Vagina (tissue), 2 donors: ENCODE measurements at places on chromosomes 4 and X.

GRCh38 chr4:100881283-100881682 is 363.5 kb upstream of the EMCN start:
- DNase-seq = no peak

- no peak for DNase-seq
These were observed 930.9 kb downstream of the ADGRL3 start for GRCh38 chr4:62131049-62131448.

GRCh38 chrX:12949927-12950656 is 24.8 kb upstream of the TMSB4X start:
- no peak for DNase-seq

DNA sequence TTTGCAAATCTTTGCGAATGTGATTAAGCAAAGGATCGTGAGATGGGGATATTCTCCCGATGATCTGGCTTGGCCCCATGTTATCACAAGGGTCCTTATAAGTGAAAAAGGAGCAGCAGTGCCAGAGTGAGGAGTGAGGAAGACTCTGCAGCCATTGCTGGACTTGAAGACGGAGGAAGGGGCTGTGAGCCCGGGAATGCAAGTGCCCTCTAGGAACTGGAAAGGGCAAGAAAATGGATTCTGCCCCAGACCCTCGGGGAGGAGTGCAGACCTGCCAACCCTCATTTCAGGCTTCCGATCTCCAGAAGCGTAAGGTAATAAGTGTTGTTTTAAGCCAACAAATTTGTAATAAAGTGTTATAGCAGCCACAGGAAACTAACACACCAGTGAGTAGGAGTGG is 76.3 kb downstream of the EVC start:
- DNase-seq = no peak

- DNase-seq = no peak
These were observed 17.1 kb downstream of the MTTP start for GRCh38 chr4:99591757-99592156.
